ENCODE measurements at places on chromosomes 16 and 17.

GRCh38 chr17:30332057-30332542, 1.8 kb downstream of the TMIGD1 start:
- peak; percentile 30 for DNase-seq

- no peak for DNase-seq
Measured at GRCh38 chr17:59876107-59876506, 16.6 kb downstream of the TUBD1 start.

DNA sequence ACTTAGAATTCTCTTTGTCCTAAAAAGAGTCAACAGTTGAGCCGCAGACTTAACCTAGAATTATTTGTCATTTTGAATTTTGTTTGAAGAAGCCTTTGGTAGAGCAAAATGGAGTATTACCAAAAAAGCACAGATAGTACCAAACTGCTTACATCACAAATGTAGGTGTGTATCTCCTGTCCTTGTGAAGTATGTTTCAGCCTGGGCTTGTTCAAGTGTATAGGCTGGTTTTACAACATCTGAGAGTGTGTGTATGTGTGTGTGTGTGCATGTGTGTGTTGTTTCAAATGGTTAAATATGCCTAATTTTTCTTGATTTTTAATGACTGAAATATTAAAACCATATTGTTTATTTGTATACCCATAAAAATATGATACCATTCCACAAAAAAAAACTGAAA, 188.7 kb upstream of the AXIN2 start:
- DNase-seq: no peak

GRCh38 chr16:81168406-81168805, 70.1 kb upstream of the BCO1 start:
- no peak for DNase-seq

GRCh38 chr17:32386844-32387243, 36.9 kb downstream of the ZNF207 start:
- DNase-seq: no peak

- peak; percentile 65 for DNase-seq
Measured at GRCh38 chr17:27569257-27569722, 61.7 kb upstream of the LGALS9 start.

GRCh38 chr17:75178453-75178852, 4.3 kb downstream of the SUMO2 start:
- no peak for DNase-seq

DNA sequence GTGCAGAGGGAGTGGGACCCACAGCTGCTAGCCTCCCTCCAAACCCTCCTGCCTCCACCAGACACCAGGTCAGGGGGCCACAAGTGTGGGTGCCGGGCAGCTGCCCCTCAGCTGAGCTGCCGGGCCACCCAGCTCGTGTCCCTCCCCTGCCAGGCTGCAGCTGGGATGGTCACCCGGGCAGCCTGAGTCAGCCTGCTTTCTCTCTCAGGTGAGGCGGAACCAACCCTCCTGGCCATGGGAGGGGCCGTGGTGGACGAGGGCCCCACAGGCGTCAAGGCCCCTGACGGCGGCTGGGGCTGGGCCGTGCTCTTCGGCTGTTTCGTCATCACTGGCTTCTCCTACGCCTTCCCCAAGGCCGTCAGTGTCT, 6.9 kb downstream of the SLC16A3 start:
- DNase-seq: no peak

DNA sequence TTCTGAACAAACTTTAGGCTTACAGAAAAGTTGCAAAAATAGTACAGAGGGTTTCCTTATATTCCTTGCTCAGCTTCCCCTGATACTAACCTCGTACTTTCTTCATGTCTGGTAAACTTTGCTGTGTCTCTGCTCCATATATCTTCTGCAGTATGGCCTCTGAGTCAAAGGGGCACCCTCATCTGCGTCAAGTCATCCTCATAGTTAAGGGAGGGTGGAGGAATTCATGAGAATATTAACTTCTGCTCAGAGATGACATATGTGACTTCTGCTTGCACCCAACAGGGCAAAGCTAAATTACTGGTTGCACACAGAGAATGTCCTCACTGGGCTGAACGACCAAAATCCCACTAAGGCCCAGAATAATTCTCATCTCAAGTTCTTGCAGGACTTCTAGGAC, 4.3 kb upstream of the CCL7 start:
- DNase-seq: no peak

DNA sequence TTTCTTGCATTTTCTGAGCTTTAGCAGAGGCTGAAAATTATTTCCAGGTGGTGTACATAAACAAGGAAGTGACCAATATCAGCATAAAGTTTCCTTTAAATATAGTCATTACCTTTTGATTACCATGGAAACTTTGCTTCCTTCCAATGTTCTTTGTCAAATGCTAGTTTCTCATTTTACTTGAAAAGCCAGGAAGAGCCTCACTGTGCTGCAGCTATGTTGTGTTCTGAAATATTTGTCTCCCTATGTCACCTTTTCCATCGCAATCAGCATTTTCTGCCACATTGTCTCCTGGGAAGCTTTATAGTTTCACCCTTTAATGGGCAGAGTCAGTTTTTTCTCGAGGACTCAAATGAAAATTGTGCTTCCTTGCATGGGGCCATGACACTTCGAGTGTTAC, 496.0 kb downstream of the CDH8 start:
- no peak for DNase-seq

DNA sequence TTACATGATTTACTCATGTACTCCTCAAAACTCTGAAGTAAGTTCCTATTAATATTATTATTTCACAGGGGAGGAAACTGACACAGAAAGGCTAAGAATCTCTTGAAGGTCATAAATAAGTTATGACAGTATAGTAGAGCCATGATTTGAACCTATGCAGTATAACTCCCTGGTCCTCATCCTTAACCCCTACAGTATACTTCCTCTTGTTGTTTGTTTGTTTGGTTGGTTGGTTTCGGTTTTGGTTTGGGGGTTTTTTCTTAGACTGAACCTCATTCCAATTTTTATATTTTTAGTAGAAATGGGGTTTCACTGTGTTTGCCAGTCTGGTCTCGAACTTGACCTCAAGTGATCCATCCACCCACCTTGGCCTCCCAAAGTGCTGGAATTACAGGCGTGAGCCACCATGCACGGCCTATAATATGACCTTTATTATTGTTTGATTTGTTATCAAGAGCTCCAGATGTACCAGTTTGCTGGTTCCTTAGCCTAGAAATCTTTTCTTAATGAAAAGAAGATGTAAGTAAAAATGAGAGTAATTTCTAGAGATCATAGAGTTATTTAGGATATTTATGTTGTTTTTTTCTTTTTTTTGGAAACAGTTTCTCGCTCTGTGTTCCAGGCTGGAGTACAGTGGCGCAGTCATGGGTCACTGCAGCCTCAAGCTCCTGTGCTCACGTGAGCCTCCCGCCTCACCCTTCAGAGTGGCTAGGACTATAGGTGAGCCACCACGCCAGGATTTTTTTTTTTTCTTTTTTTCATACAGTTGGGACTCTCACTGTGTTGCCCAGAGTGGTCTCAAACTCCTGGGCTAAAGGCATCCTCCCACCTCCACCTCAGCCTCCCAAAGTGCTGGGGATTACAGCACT, 4.8 kb downstream of the PRR11 start:
- DNase-seq: no peak

- DNase-seq: no peak
Measured at GRCh38 chr16:48960830-48961229, 320.8 kb downstream of the CBLN1 start.

- no peak for DNase-seq
Measured at GRCh38 chr16:74169687-74170376, 126.8 kb upstream of the PSMD7 start.

GRCh38 chr17:47221154-47221553, 12.0 kb downstream of the MYL4 start:
- no peak for DNase-seq

GRCh38 chr17:77821114-77821513, 137.4 kb upstream of the TNRC6C start:
- DNase-seq: no peak

GRCh38 chr16:48547530-48547929, 62.5 kb downstream of the N4BP1 start:
- DNase-seq: no peak

GRCh38 chr17:28572259-28573039, 1.1 kb upstream of the PIGS start:
- no peak for DNase-seq

GRCh38 chr17:82218349-82219075, 5.9 kb upstream of the CCDC57 start:
- DNase-seq: no peak

DNA sequence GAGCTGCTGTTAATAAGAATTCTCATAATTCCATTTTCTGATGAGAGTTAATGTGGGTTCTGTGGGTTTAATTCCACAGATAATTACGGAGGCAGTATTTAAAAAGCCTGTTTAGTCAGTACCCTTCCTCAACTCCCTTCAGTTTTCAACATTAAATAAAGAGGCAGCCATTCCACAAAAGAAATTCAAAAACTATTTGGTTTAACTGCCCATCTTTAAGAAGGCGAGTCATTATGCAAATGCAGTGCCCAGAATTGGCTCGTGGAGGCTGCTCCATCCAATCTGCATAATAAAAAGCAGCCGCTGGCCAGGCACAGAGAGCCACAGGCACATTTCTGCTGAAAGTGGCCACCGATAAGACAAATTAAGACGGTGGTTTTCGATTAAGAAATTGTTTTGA, 194.4 kb upstream of the TOX3 start:
- no peak for DNase-seq

- peak; percentile 76 for DNase-seq
Measured at GRCh38 chr17:36534840-36535668, at the start of the genes MYO19 and PIGW. TSS of gene MYO19 (minus strand) at chr17:36534868. CDS start at chr17:36532538, 2,330 bp downstream. TSS of gene PIGW (plus strand) at chr17:36534987. CDS start at chr17:36537102, 2,115 bp downstream.

GRCh38 chr16:21618281-21618680, 18.9 kb downstream of the METTL9 start:
- DNase-seq: no peak

- DNase-seq: no peak
Measured at GRCh38 chr17:47299239-47299910, 24.4 kb upstream of the EFCAB13 start.

DNA sequence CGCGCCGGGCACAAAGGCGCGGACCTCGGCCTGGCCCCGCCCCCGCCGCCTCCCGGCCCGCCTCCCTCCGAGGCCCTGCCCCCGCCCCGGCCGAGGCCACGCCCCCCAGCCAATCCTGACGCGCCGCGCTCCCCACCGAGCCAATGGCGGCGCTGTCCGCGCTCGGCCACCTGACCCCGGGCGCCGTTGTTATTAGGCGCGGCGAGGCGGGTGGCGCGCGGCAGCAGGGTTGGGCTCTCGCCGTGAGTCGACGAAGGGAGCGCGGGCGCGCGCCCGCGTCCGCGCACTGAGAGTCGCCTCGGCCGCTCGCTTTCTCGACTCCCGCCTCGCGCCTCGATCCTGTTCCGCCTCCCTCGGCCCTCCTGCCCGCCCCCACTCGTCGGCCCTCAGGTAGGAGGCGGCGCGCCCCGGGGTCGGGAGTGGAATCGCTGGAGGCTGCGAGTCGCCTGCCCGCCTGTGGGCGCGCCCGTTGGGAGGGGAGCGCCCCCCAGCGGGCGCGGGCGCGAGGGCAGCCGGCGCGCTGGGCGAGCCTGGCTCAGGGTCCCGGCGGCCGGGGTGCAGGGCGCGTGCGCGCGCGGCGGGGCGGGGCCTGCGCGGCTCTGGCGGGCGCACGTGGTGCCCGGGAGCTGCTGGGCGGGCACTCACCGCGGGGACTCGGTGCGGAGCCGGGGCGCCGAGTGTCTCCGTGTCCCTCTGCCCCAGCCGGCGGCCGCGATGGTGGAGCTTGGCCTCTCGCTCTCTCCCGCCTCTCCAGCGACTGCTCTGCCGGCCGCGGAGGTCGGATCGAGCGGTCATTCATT, 405 bp upstream of the CBLN1 start:
- DNase-seq: no peak

DNA sequence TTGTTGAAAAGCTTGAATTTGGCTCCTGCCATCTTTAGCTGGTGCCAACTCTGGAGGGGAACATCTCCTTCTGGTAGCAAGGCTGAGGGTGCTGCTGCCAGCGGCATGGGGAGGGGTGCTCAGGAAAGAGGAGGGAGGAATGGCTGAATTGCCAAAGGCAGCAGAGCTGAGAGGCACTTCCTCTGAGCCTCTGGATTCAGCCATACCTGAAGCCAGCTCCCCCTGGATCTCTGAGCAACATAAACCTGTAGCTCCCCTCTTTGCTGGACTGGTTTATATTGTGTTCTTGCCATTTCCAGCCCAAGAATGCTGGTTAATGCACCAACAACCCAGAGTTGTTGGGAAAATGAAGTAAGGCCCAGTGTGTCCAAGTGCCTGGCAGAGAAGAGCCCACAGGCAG, 7.4 kb downstream of the MEFV start:
- no peak for DNase-seq

- DNase-seq: no peak
Measured at GRCh38 chr17:80561541-80562114, 17.0 kb downstream of the RPTOR start.

DNA sequence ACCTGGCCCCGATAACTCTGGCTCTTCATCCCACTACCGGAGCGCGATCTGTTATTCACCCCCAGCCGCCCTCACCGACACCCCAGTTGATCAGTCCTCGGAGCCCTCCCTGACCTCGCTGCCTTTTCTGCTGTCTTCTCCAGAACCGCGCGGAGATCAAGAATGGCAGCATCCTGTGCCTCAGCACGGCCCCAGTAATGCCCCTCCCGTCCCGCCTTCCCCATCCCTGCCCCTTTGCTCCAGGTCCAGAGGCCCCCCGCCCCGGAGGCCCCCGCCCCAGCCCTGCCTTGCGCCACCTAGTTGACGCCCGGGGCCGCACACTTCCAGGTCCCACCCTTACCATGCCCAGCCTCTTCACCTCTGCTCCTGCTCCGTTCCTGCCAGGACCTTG, 872 bp downstream of the ELMO3 start:
- no peak for DNase-seq

DNA sequence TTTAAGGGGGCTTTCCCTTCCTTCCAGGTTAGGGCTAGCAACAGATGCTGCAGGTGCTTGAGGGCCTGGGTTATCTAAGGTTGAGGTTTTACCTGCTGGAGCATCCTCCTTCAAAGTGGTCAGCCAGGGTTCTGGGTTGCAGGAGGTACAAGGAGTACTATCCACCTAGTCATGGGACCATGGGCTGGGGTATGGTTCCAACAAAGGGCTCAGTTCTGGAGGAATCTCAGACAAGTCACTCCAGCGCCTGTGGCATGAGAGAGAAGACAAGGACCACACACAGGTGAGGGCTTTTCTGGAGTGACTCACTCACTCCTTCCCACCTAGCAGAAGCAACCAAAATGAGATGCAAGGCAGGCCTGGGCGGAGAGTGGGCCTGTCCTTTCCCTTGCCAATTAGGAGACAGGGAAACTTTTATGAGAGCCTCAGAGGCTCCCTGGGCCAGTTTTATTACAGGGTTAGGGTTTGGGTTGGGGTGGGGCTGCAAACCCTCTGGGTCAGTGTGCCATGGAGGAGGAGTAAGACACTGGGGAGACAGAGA, 2.2 kb downstream of the MYO19 start:
- DNase-seq: no peak

- DNase-seq: no peak
Measured at GRCh38 chr17:43025290-43025657, 243 bp downstream of the RND2 start.

DNA sequence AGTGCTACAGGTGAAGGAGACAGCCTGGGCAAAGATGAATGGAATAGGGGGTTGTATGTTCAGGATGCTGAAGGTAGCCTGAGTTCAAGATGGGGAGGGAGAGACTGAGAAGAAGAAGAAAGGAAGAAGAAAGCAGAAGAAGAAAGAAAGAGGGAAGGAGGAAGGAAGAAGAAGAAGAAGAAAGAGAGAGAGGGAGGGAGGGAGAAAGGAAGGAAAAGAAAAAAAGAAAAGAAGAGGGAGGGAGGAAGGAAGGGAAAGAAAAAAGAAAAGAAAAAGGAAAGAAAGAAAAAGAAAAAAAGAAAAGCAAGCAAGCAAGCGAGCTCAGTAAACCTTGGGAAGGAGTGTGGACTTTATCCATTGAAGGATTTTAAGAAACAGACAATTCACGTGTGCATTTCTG, 7.8 kb downstream of the CCDC42 start:
- DNase-seq: no peak

GRCh38 chr17:53900951-53901350, 78.2 kb downstream of the KIF2B start:
- DNase-seq: no peak

GRCh38 chr17:29007860-29008455, 2.1 kb upstream of the SEZ6 start:
- DNase-seq: no peak
